Stimulated activated naive CD8-positive, alpha-beta T cell treated with anti-CD3 and anti-CD28 coated beads, Interleukin-15, Interleukin-2, amounts not matched to agents 100 U/mL and 50 U/mL, for 24 hours (primary cell): ENCODE measurements at places on chromosomes 1 and 21.

GRCh38 chr21:25133939-25134338, 473.3 kb downstream of the MRPL39 start:
- no peak for DNase-seq

- DNase-seq, result no peak
Observed at GRCh38 chr1:176878750-176879536, 285.6 kb downstream of the ASTN1 start.

- DNase-seq, result no peak
Observed at GRCh38 chr1:159817276-159818041, 9.2 kb upstream of the SLAMF8 start.

- no peak for DNase-seq
Observed at GRCh38 chr1:234667600-234668576, 57.9 kb upstream of the IRF2BP2 start.

GRCh38 chr1:11649237-11649623, 5.0 kb downstream of the FBXO2 start:
- DNase-seq, result no peak

DNA sequence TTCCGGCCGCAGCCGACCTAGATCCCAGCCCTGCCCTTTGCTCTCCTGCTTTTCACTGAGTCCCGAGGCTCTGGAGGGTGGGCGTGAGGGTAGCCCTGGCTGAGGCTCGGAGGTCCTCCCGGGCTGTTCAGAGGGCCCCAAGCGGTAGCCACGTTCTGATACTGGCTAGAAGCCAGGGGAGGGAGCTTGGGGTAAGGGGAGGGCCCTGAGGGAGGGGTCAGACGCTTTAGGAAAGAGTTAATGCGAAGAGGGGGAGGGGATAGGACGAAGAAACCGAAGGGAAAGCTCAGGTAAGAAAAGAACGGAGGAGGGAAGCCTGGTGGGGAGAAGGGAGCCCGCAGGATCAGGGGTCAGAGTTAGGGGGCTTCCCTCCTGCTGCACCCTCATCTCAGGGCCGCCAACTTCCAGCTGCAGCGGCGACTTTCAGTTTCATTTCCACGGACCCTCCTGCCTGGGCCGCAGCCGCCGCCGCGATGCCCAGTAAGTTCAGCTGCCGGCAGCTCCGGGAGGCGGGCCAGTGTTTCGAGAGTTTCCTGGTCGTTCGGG, at the start of gene MOV10:
Gene MOV10, plus strand, starts transcription at position 220 of the 546 bp plus-strand sequence. Its CDS starts 254 bp downstream, at position 474.
- DNase-seq, result peak; percentile 70

GRCh38 chr1:91944087-91944486, 5.1 kb upstream of the BRDT start:
- DNase-seq, result no peak

DNA sequence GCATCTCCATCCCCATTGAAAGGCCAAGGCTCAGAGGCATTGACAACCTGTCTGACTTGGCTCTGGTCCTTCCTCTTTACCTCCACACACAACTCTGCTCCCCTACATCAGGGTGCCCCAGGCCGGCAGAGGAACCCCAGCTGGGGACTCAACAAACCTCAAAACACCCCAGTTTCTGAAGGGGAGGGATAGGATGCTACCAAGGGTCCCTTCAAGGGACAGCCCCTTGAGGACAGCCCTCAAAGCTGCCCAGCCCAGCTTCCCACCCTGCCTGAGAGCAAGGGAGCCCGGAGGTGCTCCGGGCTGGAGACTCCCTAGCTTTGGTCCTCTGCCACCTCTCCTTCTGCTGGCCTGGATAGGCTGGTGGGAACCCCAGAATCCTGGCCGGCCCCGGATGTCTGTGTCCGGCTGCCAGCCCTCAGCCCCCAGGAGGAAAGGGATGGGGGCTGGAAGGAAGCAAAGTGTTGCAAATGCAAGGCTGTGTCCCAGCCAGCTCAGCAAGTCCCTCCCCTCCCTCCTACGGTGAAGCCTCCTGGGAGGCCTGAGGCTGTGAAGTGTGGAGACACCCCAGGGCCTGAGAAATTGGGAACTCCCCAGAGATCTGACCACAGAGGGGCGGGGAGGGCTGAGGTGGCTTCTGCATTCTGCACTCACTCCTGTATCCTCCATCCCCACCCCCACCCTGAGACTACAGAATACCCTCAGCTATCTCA, 1.1 kb upstream of the MARCKSL1 start:
- peak; percentile 80 for DNase-seq

- DNase-seq, result no peak
Observed at GRCh38 chr1:206419250-206419649, 51.0 kb upstream of the IKBKE start.

GRCh38 chr1:206506405-206507283, 687 bp upstream of the RASSF5 start:
- peak; percentile 56 for DNase-seq

DNA sequence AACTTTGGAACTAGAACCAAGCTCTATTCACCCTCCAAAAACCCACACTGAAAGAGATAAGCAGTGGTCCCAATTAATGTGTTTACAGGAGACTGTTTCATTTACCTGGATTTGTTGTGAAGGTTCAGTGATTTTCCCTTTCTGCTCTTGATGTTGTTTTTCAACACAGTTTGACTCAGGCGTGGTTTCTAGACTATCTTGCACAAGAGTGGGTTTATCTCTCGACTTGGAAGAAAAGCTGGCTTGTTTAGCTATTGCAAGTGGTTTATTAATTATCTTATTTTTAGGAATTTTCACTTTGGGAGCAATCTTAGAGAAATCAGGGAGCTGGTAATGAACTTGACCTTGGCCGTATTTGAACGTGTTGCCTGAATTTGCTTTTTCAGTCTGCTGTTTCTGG, 5.3 kb downstream of the AKNAD1 start:
- no peak for DNase-seq

- DNase-seq, result no peak
Observed at GRCh38 chr1:26754086-26754874, 33.5 kb upstream of the PIGV start.

GRCh38 chr1:224554620-224555259, 61.4 kb upstream of the CNIH3 start:
- DNase-seq, result no peak

DNA sequence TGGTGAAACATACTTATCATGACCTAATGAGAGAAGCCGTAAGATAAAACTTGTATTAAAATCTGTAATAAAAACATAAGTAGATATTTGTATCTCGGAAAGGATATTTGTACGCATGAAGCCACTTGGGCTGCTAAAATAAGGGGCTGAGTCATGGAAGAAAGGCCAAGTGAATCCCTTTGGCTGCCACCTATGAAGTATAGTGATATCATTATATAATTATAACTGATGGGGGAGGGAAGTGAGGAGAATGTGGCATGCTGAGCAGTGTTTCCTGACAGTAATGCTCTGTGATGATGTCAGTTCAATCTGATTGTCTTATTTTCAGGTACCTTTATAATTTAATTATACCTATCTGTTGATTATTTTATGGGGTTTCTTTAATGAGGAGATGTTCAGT, 13.6 kb downstream of the RWDD3 start:
- no peak for DNase-seq

DNA sequence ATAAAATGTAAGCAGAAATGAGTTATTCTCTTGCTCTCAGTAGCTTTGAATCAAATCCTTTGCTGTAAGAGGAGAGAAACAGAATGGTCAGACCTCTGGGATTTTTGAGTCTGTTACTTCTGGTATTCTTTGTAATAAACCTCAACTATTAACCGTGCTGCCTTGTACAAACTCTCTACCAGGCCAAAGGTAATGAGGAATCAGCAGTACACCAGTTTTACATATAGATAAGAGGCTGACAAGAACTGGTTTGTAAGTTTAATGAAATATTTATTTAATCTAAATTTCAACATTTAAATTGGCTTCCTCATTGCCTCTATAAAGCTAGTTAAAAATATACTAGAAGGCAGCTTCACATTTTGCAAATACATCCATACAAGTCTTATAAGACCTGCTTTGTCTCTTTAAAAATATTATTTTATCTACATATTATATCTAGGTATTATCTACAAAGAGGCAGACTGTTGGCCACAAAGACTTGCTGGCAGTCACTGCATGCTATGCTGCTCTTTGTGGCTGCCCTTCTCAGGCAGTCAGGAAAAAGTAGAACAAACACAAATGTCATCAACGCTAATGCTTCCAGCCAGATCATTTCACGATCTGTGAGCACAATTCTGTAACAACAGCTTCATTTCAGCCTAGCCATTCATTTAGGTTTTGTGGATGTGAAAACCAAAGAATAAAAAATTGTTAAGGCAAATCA, 173.0 kb downstream of the GABPA start:
- no peak for DNase-seq

- no peak for DNase-seq
Observed at GRCh38 chr1:84857906-84858305, 35.1 kb downstream of the LPAR3 start.

GRCh38 chr1:26537951-26538352, 8.4 kb downstream of the RPS6KA1 start:
- DNase-seq, result no peak

- DNase-seq, result no peak
Observed at GRCh38 chr1:200899015-200899386, 4.3 kb downstream of the INAVA start.

DNA sequence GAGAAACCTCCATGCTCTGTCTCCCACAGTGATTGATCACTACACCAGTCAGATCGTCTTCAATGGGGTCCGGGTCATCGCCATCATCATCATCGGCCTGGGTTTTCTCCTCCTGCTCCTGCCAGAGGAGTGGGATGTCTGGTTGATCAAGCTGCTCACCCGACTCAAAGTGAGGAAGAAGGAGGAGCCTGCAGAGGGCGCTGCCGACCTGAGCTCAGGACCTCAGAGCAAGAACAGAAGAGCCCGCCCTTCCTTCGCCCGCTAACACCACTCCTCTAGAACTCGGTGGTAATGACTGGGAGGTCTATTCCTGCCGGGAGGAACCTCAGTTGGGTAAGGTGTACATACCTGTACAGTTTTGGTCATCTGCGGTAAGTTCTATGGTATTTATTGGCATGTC, 50.3 kb upstream of the COA6 start:
- DNase-seq, result peak; percentile 61

DNA sequence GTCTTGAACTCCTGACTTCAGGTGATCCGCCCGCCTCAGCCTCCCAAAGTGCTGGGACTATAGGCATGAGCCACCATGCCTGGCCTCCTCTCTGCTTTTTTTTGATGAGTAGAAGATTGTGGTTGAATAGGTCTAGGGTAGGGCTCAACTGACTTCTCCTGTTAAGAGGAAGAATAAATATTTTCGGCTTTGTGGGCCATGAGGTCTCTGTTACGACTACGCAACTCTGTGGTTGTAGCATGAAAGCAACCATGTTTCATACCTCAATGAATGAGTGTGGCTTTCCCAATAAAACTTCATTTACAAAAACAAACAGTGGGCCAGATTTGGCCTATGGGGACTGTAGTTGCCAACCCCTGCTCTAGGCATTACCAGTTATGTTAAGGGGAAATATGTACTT, 67.8 kb downstream of the NID1 start:
- no peak for DNase-seq

GRCh38 chr1:111227851-111228747, 586 bp downstream of the CHI3L2 start:
- no peak for DNase-seq

GRCh38 chr1:32741059-32741412, 38.5 kb upstream of the SYNC start:
- DNase-seq, result no peak

GRCh38 chr21:30676737-30677136, 34.1 kb downstream of the KRTAP20-3 start:
- no peak for DNase-seq

GRCh38 chr1:220294846-220295301, 22.6 kb upstream of the RAB3GAP2 start:
- no peak for DNase-seq

DNA sequence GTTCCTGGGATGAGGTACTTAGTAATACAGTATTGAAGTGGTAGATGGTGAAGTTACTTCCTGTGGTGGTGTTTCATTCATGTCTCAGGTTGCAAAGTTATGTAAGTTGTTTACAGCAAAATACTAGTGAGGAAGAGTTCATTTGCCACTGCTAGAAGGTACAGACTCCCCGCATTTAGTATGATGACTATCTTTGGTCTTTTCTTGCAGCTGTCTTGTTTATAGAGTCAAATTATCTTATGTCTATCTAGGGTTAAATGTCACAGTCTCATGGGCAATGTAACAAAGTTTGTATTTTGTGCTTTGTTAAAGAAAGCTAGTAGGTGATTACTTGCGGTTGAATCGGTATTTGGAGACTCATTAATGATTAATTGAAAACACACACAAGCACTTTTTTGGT, 50.2 kb downstream of the LRRC8D start:
- DNase-seq, result no peak

DNA sequence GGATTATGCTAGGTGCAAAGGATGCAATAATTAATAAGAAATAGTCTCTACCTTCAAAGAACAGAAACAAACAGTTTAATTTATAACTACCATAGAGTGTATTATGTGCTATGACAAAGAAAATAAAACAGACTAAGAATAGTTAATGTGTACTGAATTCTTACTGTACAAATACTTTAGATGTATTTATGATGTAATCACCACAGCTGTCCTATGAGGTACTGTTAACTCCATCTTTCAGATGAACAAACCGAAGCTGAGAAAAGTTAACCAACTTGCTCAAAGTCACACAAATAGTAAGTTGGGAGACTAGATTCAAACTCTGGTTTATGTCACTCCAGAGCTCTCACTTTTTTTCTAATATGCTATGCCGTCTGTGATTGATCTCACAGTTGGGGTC, 77.0 kb upstream of the FGGY start:
- no peak for DNase-seq

DNA sequence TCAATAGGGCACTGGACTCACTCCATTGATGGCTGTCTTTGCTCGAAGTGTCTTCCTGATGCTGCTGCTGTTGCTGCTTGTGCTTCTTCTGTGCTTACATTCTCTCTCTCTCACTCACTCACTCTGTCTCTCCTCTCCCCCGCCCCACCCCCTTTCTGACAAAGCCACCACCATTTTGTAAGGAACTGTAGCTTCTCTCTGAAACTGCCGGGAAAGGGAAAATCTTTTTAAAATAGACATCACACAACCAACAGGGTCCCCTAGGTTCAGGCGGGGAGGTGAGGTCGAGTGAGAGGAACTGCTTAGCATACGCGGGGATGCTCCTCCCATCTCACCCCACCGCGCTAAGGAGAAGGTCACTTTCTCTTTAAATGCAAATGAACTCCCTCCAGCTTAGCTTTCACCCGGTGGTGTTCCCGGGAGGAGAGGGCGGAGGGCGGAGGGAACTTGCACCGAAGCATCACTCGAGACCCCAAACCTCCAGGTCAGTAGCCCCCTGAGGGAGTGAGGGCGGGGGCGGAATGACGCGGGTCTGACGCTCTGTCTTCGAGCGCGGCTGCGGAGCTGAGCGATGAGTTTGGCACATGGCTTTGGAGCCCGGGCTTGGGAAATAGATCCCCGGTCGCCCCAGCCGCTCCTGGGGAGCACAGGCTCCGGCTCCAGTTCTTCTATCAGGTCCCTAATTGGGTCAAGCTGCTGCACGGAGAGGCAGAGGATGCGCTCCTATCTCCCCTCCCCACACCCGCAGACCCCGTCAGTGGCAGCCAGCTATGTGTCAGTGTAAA, at the start of gene CCDC28B:
Gene CCDC28B, plus strand, starts transcription at position 370 of the 785 bp plus-strand sequence. CDS start 1,341 bp downstream, outside the sequence.
- peak; percentile 77 for DNase-seq

- no peak for DNase-seq
Observed at GRCh38 chr1:42938645-42939615, 19.7 kb downstream of the SLC2A1 start.

- no peak for DNase-seq
Observed at GRCh38 chr1:174726167-174726879, 273.4 kb upstream of the CACYBP start.
